SHP77 treated with DMSO at 0.1 percent for 48 hours (cell line): ENCODE measurements at places on chromosomes 12 and 14.
A peak's percentile ranks its signal among the peaks of the same experiment; 100 is the strongest.

DNA sequence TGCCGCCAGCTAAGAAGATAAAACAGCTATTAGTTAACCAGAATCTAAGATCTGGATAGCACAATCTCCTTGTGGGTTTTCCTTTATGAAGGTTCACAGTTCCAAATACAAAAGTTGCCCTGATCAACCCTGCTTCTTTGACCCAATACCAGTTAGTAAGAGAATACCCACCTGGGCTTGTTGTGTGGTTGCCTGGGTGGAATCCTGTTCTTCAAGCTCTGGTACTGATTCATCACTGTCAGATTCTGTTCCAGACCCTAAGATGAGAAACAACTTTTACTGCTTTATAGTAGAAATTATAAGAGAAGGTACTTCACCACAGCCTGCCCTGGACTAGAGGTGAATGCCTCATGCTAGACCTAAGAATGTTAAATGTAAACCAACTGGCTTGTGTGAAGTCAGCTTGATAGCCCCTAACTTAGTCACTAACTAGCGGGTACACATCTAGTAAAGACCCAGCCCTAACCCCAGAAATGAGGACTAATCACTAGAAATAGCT, 10.6 kb downstream of the NACA start:
- DNase-seq: no peak

- no peak for DNase-seq
Observed at GRCh38 chr12:64323006-64323405, 67.6 kb downstream of the C12orf56 start.

GRCh38 chr12:30458453-30458852, 237.2 kb downstream of the IPO8 start:
- no peak for DNase-seq

DNA sequence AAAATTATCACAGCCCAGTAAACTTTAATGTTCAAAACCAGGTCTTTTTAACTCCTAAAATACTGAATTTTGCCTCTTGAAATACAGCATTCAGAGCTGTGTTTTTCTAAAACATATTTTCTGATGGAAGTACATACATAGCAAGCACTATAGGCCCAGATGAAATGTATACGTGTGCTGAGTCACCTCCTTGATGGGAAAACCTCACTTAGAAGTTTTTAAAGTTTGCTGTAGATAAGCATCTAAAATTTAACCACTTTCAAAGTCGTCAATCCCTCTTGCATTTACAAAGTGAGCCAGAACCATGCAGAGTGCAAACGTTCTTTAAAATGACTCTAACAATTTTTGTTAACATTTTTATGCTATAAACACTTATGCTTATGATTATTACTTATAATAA, 618.8 kb downstream of the RPS29 start:
- DNase-seq: no peak

DNA sequence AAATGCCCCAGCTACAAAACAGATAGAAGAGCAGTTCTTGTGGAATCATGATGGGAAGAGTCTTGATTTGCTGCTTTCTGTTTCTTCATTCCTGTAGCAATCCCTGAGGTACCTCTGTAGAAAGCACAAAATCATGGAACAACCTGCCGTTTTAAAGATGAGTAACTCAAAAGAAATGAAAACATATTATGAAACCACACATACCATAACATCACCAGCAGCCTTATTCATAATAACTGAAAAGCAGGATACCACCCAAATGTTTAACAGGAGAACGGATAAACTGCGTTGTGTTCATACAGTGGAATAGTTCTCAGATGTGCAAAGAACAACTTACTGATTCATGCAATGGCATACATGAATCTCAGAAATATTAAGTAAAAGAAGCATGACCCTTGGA, 188.1 kb downstream of the RGS6 start:
- DNase-seq: no peak

DNA sequence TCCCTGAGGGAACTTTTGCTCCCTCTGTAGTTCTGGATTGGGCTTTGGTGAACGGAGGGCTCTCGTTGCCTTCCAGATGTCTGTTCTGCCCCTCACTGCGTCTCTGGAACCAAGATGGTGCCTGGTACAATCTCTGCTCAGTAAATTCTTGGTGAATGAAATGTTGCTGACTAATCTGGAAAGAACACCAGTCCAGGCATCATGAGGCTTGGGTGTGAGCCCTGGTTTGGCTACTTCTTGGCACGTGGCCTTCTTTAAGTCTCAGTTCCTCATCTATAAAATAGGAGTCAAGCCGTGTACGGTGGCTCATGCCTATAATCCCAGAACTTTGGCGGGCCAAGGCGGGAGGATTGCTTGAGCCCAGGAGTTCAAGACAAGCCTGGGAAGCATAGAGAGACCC, 4.3 kb downstream of the HHIPL1 start:
- DNase-seq: no peak

- no peak for DNase-seq
Observed at GRCh38 chr14:21055432-21056117, 2.0 kb upstream of the RNASE8 start.

GRCh38 chr14:91946622-91947474, 646 bp downstream of the FBLN5 start:
- DNase-seq: no peak

GRCh38 chr12:9149372-9149771, 33.7 kb upstream of the A2M start:
- no peak for DNase-seq

DNA sequence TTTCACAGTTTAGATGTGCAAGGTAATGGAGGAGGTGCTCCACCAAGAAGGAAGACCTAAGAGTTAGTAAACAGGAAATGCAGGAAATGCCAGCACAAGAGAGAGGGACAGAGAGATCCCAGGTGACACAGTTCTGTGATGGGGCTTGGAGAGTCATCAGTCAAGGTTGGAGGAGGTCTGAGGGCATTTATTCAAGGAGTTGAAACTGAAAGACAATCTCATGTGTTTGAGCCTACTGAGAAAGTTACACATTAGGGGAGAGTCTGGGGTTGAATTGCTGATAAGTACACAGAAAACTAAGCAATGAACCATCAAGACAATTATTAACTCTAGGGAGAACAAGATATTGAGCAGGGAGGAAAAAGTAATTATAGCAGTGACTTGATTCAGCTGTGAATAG, 138.5 kb downstream of the ANO6 start:
- DNase-seq: no peak

- DNase-seq: no peak
Observed at GRCh38 chr12:69922999-69923398, 98.0 kb downstream of the MYRFL start.

GRCh38 chr12:22248121-22248520, 86.4 kb downstream of the ST8SIA1 start:
- DNase-seq: no peak

DNA sequence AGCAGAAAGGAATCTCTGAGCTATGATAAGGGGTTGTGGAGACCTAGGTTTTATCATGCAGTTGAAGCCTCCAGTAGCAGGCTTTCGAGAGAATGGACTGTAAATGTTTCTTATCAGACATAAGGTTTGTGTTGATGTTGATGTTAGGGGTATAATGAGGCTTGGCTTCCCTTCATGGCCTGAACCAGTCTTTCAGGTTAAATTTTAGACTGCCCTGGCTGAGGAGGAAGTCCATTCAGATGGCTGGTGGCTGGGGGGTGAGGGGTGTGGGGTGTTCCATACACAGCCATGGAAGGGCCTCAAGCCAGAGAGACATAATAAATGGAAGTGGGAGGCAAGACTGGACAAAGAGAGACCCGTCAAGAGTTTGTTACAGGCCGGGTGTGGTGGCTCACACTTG, 65.1 kb downstream of the IRF2BPL start:
- DNase-seq: no peak

- peak; percentile 31 for DNase-seq
Observed at GRCh38 chr12:44377443-44378187, 498.5 kb downstream of the NELL2 start.

DNA sequence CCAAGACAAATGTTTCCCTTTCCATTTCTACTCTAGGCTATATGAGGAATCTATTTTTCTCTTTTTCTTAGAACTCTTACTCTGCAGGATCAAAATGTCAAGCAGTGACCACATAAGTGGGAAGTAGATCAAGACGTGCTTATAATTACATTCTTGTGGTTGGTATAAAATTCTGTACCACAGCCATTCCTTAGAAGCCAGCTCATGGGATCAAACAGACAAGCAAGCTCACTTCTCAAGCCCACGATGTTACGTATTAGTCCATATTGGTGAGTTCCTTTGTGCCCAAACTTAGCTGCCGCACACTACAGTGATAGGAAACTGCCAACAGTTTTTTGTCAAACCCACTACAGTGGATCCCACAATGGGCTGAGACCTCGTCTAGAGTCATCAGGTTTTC, 53.4 kb downstream of the IFNG start:
- DNase-seq: no peak

DNA sequence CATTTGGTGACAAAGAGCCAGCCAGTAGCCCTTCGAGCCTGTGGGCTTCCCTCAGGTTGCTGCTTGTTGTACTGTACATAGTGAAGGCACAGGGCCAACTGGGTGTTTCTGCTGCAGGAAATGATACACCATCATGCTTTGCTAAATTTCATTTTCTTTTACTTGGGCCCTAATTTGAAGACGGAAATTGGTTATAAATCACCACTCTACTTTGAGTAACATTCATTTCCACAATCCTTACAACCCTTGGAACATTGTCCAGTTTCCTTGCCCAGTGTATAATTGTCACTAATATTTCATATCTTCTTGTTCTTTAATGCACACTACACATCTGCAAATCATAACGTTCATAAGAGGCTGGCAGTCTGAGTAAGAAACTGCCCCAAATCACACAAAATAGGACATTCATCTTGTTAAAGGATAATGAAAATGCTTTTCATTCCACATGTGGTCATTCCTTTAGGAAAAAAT, 30.2 kb downstream of the MSRB3 start:
- DNase-seq: no peak

DNA sequence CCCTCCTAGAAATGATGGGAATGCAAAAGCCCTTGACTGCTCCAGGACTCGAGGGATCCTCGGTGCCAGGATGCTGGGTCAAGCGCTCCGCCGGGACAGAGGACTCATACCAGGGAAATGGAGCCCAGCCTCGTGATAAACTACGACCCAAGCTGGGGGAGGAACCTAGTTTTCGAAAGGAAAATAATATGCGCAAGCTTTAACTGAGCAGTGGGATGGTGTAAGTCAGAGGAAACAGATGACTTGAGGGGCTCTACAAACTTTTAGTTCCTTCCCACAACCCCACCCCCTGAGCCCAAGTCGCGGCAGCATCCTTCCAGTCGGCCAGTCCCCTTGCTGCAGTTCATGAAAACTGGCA, 654 bp upstream of the SUPT16H start:
- no peak for DNase-seq

DNA sequence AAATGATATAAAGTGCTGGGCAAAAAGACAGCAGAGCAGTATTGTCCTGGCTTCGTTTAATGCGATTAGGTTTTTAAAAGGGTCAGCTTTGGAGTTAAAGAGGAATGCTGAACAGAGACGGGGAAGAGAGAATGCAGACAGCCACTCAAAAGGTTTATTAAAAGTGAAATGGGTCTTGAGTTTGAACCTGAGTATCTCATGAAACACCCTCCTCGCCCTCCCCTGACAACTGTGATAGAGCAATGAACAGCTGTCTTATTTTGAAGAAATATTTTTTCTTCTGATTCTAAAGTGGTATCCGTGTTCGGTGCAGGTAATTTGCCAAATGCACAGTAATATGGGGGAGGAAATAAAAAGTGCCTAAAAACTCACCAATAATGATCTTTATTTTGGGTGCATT, 73.6 kb downstream of the RBM19 start:
- no peak for DNase-seq
